ENCODE measurements at places on chromosomes 3 and 15.

DNA sequence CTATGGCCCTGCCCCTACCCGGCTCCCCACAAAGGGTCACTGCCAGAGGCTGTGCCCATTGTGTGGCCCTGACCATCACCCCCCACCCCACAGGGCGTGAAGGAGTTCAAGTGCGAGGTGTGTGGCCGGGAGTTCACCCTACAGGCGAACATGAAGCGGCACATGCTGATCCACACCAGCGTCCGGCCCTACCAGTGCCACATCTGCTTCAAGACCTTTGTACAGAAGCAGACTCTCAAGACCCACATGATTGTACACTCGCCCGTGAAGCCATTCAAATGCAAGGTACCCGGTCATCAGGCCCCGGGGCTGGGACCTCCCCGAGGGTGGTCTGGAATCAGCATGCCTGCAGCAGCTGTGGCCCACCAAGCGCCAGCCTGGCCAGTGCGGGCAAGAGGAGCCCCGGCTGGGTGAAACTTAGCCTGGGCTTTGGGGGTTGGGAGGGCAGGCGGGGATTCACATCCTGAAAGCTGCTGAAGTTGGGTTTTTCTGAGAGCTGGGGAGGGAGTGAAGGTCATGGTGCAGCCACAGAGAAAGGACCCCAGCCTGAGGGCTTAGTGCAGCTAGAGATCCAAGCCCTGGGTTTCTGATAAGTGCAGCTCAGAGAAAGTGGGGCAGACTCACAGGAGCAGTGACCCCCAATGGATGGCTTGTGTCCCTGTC lies 29.2 kb downstream of the IDH2 start:
- no peak for DNase-seq

- DNase-seq = no peak
Measured at GRCh38 chr3:30613133-30613825, 6.9 kb downstream of the TGFBR2 start.

DNA sequence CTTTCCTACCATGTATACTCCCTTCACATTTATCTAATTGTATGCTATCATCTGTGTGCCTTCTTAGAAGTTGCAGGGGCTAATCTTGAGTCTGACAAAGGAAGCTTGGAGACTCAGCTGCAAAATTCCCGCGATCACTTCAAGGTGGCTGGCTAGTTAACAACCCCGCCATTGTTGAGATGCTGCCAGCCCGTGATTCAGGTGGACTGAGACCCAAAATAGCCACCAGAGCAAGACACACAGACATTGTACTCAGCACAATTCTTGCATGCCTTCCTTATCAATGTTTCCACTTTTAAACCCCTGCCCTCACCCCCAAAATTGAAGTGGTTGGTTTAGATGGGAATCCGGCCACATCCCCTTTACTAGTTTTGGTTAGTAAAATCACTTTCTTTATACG lies 225.8 kb upstream of the ZNF717 start:
- DNase-seq = peak; percentile 9

- no peak for DNase-seq
Measured at GRCh38 chr3:169328471-169328870, 335.0 kb downstream of the MECOM start.

DNA sequence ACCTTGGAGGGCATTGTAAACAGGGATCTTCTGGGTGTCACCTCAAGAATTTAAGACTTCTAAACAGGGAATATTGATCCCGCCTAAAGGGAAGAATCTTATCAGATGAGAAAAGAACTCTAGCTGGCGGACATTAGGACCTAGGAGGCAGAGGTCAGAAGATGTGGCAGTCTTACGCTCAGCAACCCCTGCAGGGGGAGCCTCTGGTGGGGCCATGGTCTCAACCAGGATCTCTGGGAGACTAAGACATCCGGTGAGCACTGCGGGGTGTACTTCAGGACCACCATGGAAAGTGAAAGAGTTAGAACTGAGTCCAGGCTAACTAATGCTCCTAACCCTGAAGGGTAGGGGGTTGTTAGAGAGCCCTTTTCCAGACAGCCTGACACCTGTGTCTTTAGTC lies 295.2 kb downstream of the VGLL3 start:
- DNase-seq = peak; percentile 28

DNA sequence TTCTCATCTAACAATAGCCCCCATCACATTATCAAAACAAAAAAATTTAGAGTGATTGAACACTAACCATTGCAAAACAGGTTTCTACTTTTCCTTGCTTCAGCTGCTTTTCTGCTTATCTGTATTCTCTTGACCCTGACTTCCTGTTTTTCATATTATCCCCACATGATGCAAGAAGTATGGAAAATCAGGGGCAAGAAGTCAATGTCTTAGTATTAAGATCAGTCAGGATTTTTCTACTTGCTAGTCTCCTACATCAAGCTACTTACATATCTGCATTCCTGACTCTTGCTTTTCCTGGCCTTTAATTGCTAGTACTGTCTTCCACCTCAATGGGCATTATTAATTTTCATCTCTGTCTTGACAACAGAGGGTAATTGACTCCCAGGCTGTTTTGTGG lies 300.2 kb downstream of the OTOL1 start:
- no peak for DNase-seq

- DNase-seq = no peak
Measured at GRCh38 chr15:52503788-52504496, 24.7 kb downstream of the MYO5A start.

All from iPS-NIHi11 (cell line).